SJSA1 (cell line): ENCODE measurements at places on chromosomes 16 and 17. TPM values are rescaled to one million over a fixed set of nuclear protein-coding genes. Genes with fewer than 3 reads are reported as not detected.

DNA sequence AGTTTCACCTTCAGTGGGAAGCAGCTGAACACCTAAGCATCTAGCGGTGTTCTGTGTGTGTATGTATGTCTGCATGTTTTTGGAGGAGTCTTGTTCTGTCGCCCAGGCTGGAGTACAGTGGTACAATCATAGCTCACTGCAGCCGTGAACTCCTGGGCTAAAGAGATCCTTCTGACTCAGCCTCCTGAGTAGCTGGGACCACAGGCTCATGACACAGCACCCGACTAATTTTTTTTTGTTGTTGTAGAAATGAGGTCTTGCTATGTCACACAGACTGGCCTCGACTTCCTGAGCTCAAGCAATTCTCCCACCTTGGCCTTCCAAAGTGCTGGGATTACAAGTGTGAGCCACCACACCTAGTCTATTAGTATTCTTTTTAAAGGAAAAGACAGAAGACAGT lies 30.2 kb upstream of the FAAP100 start:
- H3K27ac ChIP-seq, result no peak overlapping the region
- H3K36me3 ChIP-seq, result peaks cover 93% of the 10 kb centered on the region
- H3K27me3 ChIP-seq, result no peaks in the 10 kb centered on the region
- H3K4me3 ChIP-seq, result no peak overlapping the region

Gene KRT27
- not detected in 2 replicates for total RNA-seq

- no peaks in the 10 kb centered on the region for H3K36me3 ChIP-seq
- H3K27ac ChIP-seq, result no peak overlapping the region
- no peak for DNase-seq
- no peaks in the 10 kb centered on the region for H3K4me1 ChIP-seq
- H3K27me3 ChIP-seq, result no peaks in the 10 kb centered on the region
These were observed 121.2 kb upstream of the RCVRN start for GRCh38 chr17:10025976-10026901.

- DNase-seq, result no peak
- no peaks in the 10 kb centered on the region for H3K36me3 ChIP-seq
- no peaks in the 10 kb centered on the region for H3K27me3 ChIP-seq
- H3K4me3 ChIP-seq, result no peak overlapping the region
- H3K27ac ChIP-seq, result no peak overlapping the region
- H3K4me1 ChIP-seq, result no peaks in the 10 kb centered on the region
These were observed 277.8 kb upstream of the SOX9 start for GRCh38 chr17:71842986-71843385.

Gene CHTF8
- 37.6 and 43.1 TPM in 2 replicates for total RNA-seq

DNA sequence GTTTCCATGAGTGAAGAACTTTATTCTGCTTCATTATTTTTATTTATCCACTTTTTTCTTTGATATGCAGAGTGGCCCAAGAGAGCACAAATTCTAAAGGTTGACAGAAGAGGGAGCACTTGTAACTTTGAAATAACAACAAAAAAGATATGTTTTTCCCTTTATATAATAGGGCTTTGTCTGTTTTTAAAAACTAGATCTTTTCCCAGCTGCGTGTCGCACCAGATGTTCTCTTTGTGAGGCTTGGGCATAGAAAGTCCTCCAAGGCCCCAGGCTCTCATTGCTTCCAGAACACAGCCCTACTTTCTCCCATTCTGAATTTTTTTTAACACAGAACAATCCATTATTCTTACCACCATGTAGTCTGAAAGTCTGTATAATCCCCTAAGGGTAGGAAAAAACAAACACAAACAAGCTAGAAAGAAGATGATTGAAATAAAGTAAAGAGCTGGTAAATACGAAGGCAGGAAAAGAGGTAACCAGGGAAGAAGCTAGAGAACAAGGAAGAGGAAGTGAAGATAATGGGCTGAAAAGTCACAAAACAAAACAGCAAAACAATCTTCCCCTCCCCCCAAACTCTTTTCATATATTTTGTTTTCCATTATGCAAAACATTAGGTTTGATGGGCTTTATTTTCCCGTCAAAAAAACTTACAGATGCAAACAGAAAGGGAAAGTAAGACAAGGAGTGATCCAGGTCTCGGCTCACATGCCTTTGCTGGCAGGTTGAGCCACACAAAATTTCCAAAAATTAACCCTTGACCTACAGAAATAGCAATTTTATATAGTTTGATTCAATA lies 160.4 kb downstream of the ABCA8 start:
- no peak overlapping the region for H3K4me3 ChIP-seq
- H3K27me3 ChIP-seq, result no peaks in the 10 kb centered on the region
- no peaks in the 10 kb centered on the region for H3K36me3 ChIP-seq
- H3K27ac ChIP-seq, result peak overlapping the region; percentile 40

Gene CARD14
- not detected in 2 replicates for total RNA-seq

- peaks cover 39% of the 10 kb centered on the region for H3K27me3 ChIP-seq
- H3K4me1 ChIP-seq, result no peaks in the 10 kb centered on the region
- no peak overlapping the region for H3K4me3 ChIP-seq
- H3K27ac ChIP-seq, result no peak overlapping the region
- no peak for DNase-seq
- no peaks in the 10 kb centered on the region for H3K36me3 ChIP-seq
These were observed 15.8 kb upstream of the ITGAM start for GRCh38 chr16:31243734-31244670.

Gene OTOA
- total RNA-seq, result not detected in 2 replicates

DNA sequence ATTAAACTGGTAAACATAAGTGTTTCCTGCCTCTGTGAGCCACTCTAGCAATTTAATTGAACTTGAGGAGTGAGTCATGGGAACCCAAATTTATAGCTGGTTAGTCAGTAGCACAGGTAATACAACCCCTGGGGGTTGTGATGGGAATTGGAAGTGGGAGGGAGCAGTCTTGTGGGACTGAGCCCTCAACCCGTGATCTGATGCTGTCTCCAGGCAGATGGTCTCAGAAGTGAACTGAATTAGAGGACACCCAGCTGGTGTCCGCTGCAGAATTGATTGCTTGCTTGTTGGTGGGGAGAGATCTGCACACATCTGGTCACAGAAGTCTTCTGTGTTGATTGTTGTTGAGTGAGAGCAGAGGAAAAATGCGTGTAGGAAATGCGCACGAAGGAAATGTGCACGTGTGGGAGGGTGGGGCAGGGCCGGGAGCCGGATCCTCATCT lies 7.7 kb upstream of the ST6GALNAC2 start:
- DNase-seq, result no peak
- no peak overlapping the region for H3K4me3 ChIP-seq
- H3K27me3 ChIP-seq, result no peaks in the 10 kb centered on the region; the same call in 1 of the 2 replicates

Gene PPM1D
- total RNA-seq, result 15.1 and 17.8 TPM in 2 replicates

- H3K4me1 ChIP-seq, result no peaks in the 10 kb centered on the region
- DNase-seq, result no peak
- no peaks in the 10 kb centered on the region for H3K36me3 ChIP-seq
- no peaks in the 10 kb centered on the region for H3K27me3 ChIP-seq
- H3K27ac ChIP-seq, result no peak overlapping the region
These were observed 95.6 kb upstream of the CDYL2 start for GRCh38 chr16:80899809-80900592.

DNA sequence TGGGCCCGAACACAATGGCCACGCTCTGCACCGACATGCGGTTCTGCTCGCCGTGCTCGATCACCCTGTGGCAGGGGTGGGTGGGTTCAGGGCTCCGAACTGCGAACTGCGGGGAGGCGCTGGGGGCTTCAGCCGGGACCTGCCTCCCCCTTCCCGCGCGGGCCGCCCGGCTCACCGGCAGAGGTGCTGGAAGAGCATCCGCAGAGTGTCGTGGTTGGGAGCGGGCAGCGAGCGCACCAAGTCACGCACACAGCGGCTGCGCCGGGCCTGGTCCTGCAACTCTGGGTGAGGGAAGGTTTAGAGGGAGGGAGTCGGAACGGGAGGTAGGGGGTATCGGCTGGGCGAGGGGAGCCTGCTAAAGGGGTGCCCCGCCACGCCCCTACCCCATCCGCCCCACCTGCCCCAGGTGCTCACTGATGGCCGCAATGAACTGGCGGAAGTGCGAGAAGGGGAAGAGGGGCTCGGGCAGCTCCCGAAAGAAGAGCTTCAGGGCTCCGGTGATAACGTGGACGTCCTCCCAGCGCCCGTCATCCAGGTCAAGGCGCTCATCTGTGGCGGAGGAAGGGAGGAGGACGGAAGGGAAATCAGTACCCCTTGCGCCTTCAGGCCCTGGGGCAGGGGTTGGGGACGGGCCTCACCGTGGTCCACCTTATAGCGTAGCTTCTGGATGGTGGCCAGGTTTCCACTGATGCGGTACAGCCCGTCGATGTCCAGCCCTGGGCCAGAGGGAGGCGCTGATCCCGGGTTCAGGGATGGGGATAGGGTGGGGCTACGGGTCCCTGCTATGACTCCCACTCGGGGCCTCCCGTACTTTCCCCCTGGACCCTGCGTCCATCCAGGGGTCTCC lies 36.9 kb downstream of the ARHGAP27 start:
- H3K27ac ChIP-seq, result no peak overlapping the region
- H3K36me3 ChIP-seq, result no peaks in the 10 kb centered on the region
- H3K4me1 ChIP-seq, result peaks cover 9% of the 10 kb centered on the region
- H3K4me3 ChIP-seq, result no peak overlapping the region
- 0 out of 2 replicates have a peak, but pooled peaks cover 8% of the 10 kb centered on the region for H3K27me3 ChIP-seq

GRCh38 chr17:78130437-78131101 lies at the start of gene TMC8:
Gene TMC8, plus strand, starts transcription at chr17:78130771. Its CDS starts 818 bp downstream, at chr17:78131589.
- H3K27ac ChIP-seq, result no peak within 1 kb of the TSS
- peaks cover 16% of the 10 kb centered on the region for H3K4me1 ChIP-seq
- no peaks in the 10 kb centered on the region for H3K36me3 ChIP-seq
- peaks cover 63% of the 10 kb centered on the region for H3K27me3 ChIP-seq

DNA sequence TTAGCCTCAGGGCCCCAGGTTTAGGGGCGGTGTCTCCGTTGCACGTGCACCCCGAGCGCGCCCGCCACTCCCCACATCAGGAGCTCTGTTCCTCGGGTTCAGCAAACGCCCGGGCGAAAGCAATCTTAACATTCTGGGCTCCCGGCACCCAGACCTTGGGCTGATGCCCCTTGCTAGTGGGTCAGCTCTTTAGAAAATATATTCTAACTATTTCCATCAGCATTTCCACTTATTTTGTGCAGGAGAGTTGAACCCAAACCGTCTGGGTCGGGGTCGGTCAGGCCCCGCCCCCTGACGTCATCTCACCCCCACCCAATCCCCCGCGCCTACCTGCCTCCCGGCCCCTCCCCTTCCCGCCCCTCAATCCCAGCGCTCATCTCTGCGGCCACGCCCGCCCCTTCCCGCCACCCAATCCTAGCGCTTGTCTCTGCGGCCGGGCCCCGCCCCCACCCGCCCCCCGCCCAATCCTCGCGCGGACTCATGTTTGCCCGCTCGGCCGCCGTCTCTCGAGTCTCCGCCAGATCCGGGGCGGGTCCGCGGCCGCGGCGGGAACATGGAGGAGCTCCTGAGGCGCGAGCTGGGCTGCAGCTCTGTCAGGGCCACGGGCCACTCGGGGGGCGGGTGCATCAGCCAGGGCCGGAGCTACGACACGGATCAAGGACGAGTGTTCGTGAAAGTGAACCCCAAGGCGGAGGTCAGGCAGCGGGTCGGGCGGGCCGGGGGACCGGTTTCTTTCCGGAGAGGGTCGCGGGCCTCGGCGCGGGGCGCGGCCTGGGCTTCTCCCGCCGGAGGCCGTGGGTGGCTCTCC lies at the start of gene FN3KRP:
Gene FN3KRP (plus strand): TSS at position 504 of the 808 bp plus-strand sequence. CDS start 50 bp downstream, at position 554.
- H3K27ac ChIP-seq, result peak within 1 kb of the TSS; percentile 36
- H3K4me3 ChIP-seq, result peak within 1 kb of the TSS; percentile 81
- DNase-seq, result peak; percentile 92
- H3K4me1 ChIP-seq, result peaks cover 17% of the 10 kb centered on the region
- peaks cover 45% of the 10 kb centered on the region for H3K36me3 ChIP-seq

Gene NOTUM
- total RNA-seq, result 1.4 and 2.4 TPM in 2 replicates

DNA sequence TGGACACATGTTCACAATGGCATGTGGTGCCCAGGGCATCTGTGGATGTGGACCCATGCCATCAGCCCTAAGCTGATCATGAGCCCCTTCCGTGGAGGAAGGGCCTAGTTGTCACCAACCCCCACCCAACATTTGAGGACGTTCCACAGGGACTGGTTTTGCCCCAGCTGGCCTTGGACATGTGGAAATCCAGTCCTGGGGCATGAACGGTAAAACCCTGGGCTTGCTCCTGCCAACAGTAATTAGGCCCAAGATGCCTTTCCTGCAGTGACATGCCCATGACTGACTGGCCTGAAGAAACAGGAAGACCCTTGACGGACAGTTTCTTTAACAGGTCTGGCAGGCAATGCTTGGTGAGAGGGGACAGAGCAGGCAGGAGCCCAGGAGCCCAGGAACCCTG lies 7.7 kb downstream of the TNS4 start:
- no peak overlapping the region for H3K27ac ChIP-seq
- peaks cover 10% of the 10 kb centered on the region for H3K4me1 ChIP-seq
- DNase-seq, result no peak
- no peak overlapping the region for H3K4me3 ChIP-seq
- no peaks in the 10 kb centered on the region for H3K36me3 ChIP-seq

GRCh38 chr17:42553161-42553818 lies 567 bp downstream of the HSD17B1 start:
- peaks cover 6% of the 10 kb centered on the region for H3K4me1 ChIP-seq
- peaks cover 6% of the 10 kb centered on the region for H3K36me3 ChIP-seq
- H3K27ac ChIP-seq, result no peak overlapping the region
- H3K4me3 ChIP-seq, result no peak overlapping the region; the same call in 1 of the 2 replicates
- no peaks in the 10 kb centered on the region for H3K27me3 ChIP-seq

DNA sequence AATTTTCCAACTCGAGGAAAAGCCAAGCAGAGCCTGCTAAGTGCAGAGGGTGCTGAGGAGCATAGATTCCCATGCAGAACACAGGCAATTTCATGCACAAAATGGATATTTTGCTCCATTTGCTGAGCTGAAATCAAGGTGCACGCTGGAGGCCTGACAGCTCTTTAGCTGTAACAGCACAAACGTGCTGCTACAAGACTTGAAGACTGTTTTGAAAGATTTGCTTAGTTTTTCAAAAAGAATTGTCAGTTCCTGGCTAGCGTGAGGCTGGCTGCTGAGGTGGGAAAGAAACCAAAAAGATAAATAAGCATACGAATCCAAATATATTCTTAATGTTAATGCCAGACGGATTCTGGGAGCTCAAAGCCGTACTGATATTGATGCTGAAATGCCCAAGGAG lies 309.0 kb upstream of the MAF start:
- DNase-seq, result no peak
- H3K4me3 ChIP-seq, result no peak overlapping the region
- H3K27ac ChIP-seq, result no peak overlapping the region
- H3K36me3 ChIP-seq, result no peaks in the 10 kb centered on the region

- H3K27ac ChIP-seq, result no peak overlapping the region
- peaks cover 56% of the 10 kb centered on the region for H3K4me1 ChIP-seq
- DNase-seq, result no peak
- no peaks in the 10 kb centered on the region for H3K27me3 ChIP-seq
These were observed 254.4 kb downstream of the PHKB start for GRCh38 chr16:47715442-47716083.

Gene CACNG5
- total RNA-seq, result not detected in 2 replicates

DNA sequence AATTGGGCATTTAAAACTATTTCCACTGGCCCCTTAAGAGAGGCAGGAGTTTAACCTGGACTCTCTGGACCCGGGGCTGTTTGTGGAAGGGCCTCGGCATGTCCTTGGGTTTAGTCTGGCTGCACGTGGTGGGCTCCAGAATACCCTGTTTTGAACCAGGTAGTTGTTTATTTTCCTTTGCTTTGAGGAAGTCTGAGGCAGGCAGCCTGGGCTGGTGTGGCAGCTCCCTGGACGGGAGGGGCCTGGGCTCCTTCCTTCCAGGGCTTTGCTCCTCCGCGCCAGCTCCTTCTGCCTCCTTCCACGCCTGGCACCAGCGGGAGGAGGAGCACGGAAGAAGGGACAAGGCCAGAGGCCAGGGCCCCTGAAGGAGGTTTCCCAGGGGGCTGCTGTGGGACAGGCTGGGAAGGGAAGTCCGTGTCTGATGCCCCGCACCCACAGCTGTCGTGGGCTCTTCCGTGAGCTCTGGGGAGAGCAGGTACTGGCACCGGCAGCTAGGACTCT lies 15.5 kb downstream of the BANP start:
- H3K4me1 ChIP-seq, result peaks cover 34% of the 10 kb centered on the region
- H3K4me3 ChIP-seq, result no peak overlapping the region
- 0 out of 2 replicates have a peak, but pooled peaks cover 4% of the 10 kb centered on the region for H3K36me3 ChIP-seq
- H3K27me3 ChIP-seq, result no peaks in the 10 kb centered on the region
- peak; percentile 14 for DNase-seq
- H3K27ac ChIP-seq, result peak overlapping the region; percentile 22; the same call in 1 of the 2 replicates
